CD4-positive, alpha-beta T cell treated with Interferon alpha-2 for 1 hour (primary cell): ENCODE measurements at places on chromosomes 7 and 10.
A peak's percentile ranks its signal among the peaks of the same experiment; 100 is the strongest.

- no peak for DNase-seq
Measured at GRCh38 chr10:70319183-70319582, 35.4 kb upstream of the NPFFR1 start.

GRCh38 chr7:121798896-121799295 is 74.1 kb upstream of the PTPRZ1 start:
- no peak for DNase-seq

- DNase-seq = no peak
Measured at GRCh38 chr10:7665767-7666166, 999 bp downstream of the ITIH5 start.

GRCh38 chr7:100655908-100656674 is at the start of gene ACTL6B:
TSS of gene ACTL6B (minus strand) at chr7:100656448. CDS start at chr7:100656354, 94 bp downstream.
- DNase-seq = peak; percentile 47

- DNase-seq = no peak
Measured at GRCh38 chr10:49008091-49008490, 68.5 kb upstream of the LRRC18 start.

DNA sequence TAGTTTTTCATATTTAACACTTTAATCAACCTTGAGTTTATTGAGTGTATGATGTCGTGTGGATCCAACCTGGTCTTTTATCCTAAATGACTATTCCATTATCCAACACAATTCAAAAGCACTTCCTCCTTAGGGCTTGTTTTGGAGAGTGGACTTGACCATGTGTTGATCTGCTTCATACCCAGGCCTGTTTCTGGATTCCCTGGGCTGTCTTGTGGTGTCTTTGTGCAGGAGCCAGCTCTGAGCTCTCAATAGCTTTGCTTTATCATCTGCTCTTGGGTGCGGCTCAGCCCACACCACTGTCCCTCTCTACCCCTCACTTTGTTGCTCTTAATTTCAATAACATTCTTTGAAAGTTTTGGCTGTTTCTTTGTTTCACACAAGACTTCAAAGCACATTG is 70.9 kb upstream of the CHST15 start:
- no peak for DNase-seq

DNA sequence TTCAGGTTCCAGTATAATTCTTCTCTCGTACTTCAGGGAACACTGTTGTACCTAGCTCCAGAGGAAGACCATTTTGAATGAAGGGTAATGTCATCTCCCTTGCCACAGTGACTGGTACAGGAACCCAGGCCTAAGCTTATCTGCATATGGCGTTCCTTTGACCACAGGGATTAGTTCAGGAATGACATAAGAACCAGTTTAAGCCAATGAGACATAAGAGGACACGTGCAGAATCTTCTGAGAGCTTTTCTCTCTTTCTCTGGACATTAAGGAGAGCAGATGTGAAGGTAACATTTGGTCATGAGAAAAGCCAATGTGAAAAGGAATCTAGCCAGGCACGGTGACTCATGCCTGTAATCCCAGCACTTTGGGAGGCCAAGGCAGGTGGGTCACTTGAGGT is 21.8 kb upstream of the HIBADH start:
- DNase-seq = no peak

DNA sequence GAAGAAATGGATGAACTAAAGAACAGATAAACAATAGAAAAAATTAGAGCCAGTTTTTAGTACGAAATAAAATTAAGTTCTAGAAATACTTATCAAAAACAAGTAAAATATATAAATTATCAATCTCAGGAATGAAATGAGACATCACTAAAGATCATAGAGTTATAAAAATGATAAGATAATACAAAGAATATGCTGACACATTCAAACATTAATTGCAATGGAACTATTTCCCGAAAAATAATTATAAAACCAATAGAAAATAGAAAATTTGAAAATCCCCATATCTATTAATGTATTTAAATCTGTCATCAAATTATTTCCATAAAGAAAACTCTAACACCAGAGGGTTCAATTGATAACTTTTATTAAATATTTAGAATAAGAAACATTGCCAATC is 458.1 kb upstream of the MBL2 start:
- no peak for DNase-seq

- peak; percentile 44 for DNase-seq
Measured at GRCh38 chr7:831596-832166, 595 bp upstream of the SUN1 start.

- DNase-seq = no peak
Measured at GRCh38 chr7:51189777-51190176, 126.8 kb downstream of the COBL start.

DNA sequence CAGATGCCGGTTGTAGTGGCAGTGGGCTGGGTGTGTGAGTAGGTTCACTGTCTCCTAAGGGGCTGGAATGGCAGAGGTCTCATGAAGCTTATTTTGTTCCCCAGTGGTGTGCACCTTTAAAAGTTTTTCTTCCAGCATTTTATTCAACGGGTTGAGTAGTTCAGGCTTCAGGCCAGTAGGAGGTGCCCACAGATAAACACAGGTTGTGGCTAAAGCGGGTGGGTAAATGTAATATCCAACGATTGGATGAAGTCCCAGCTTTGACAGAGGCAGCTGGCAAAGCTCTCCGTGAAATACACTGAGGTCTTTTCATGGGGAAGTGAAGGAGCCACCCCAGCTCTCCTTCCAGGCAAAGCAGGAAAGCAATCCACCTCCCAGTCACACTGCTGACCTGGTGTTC is 339.8 kb upstream of the LRRTM3 start:
- no peak for DNase-seq

DNA sequence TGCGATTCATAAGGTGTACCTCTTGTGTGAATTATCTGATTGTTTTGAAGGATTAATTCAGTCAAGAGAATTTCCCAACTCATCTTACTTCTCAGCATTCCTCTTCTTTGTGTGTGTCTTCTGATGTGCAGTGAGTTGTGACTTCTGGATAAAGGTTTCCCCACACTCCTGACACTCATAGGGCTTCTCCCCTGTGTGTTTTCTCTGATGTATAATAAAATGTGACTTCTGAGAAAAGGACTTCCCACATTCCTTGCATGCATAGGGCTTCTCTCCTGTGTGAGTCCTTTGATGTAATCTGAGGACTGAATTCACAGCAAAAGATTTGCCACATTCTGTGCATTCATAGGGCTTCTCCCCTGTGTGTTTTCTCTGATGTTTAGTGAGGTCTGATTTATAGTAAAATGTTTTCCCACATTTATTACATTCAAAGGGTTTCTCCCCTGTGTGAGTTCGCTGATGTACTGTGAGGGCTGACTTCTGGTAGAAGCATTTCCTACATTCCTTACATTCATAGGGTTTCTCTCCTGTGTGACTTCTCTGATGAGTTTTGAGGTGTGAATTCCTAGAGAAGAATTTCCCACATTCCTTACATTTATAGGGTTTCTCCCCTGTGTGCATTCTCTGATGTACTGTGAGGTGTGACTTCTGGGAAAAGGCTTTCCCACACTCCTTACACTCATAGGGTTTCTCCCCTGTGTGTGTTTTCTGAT is 24.2 kb downstream of the ZNF25 start:
- DNase-seq = no peak

DNA sequence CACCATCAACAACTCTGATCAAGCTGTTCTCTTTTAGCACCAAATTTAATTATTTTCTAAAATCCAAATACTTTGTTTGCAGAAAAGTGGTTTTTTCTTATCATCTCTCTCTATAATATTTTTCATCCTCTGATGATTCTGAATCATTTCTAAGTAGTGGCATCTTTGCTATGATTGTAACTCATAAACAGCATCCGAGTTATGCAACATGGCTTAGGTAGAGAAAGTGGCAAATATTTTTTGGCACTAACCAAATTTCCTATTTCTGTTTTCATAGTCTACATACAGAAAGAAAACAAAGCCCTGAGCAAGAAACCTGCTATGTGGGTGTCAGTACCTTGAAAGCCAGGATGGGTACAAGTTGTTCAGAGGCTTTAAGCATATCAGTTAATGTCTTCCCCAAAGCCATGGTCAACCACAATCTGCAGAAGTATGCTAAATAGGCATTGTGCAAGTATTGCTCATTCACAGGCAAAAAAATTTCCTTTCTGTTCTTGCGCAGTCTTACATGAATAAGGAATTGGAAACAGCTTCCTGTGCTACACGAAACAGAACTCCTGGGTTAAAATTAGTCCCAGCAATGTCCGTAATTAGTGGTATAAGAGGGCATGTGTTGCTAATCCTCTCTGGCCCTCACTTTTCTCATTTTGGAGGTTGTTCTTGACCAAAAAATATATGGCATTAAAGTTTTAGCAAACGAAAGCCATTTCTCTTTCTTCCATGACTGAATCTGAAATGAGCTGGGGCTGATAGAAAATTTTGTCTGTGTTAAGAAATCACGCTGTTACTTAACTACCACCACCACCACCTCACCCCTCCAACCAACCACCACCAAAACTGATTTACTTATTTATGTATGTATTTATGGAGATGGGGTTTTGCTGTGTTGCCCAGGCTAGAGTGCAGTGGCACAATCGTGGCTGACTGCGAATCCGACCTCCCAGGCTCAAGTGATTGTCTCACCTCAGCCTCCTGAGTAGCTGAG is 325.6 kb upstream of the MAGI2 start:
- DNase-seq = peak; percentile 1

DNA sequence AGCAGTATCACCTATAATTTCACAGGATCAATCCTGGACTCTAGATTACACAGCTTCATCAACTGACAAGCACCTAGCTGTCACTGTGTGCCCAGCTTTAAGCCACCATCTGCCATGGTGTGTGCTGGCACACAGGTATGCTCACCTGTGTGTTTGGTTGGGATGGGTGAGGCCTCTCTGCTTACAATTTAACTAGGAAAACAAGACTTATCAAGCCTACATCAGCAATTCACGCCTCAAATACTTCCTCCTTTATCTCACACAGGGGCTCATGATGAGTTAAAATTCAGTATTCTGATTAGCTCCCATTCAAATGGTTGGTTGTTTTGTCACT is 608.2 kb downstream of the PARD3 start:
- no peak for DNase-seq

GRCh38 chr10:96500519-96500918 is 13.2 kb downstream of the TLL2 start:
- no peak for DNase-seq

DNA sequence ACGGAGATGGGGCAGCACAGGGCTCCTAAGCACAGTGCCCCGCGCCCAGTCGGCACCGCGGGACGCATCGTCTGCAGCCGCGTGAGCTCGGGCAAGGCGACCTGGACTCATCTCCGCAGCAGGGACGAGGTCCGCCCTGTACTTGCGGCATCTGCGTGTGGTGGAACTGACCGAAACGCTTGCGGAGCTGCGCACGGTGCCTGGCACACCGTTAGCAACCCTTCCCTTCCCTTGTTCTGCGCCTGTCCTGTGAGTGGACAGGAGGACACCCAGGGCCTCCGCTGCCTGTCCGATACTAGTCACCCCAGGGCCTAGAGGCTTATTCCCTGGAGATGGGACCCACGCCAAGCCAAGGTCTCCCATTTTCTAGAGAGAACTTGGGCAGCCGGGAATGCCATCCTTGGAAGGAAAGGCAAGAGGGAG is 98.5 kb downstream of the WDR11 start:
- no peak for DNase-seq

DNA sequence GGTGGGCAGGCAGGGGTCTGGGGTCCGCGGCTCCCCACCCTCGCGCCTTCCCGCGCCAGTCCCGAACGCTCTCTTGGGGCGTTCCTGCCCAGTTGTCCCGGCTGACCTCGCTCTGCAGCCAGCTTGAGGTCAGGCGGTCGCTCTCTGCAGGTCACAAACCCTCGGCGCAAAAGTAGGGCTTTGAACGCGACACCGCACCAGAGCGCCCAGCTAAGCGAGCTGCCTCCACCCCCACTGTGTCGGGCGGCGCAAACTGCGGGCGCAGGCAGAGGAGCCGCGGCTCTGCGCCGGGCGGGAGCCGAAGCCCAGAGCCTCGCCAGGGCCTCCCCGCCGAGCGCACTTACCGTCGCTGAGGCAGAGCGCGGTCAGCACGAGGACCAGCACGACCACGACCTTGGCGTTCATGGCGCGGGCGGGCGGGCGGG is 284 bp downstream of the CXCL12 start:
- DNase-seq = no peak

DNA sequence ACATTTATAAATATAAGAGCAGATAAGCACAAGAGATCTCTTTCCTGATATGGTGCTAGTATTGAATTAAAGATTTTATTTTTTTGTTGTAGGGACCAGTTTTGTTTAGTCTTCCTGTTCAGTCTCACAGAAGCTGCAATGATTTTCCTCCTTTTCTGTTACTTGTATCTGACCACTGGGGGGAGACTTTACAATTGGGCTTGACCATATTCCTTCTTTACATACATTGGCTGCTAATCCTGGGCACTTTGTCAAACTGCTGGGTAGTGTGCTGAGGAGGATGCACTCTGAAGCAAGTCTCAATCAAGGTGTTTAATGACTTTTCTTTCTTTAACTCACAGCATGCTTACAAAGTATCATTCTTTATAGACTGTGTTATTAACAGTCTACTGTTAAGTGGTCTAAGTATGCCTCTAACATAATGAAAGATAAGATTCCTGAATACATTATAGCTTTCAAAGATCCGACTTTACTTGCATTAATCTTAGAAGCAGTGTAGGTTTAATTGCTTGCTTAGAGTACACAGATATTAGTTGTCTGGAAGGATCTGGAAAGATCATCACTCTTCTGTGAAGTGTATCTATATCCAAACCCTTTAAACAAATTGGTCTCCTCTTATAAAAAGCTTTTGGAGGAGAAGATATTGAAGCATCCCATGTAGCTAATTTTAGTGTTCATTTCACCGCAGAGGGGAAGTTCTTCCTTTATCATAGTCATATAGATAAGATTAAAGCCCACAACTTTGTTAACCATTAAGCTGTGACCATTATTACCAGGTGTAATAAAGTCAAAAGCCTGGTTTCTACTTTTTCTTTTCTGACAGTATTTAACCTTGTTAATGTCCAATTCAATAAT is 3.1 kb downstream of the PALS2 start:
- peak; percentile 46 for DNase-seq

- DNase-seq = no peak
Measured at GRCh38 chr7:133491846-133492652, 239.2 kb downstream of the EXOC4 start.

GRCh38 chr7:154509192-154509591 is 457.0 kb downstream of the DPP6 start:
- no peak for DNase-seq

DNA sequence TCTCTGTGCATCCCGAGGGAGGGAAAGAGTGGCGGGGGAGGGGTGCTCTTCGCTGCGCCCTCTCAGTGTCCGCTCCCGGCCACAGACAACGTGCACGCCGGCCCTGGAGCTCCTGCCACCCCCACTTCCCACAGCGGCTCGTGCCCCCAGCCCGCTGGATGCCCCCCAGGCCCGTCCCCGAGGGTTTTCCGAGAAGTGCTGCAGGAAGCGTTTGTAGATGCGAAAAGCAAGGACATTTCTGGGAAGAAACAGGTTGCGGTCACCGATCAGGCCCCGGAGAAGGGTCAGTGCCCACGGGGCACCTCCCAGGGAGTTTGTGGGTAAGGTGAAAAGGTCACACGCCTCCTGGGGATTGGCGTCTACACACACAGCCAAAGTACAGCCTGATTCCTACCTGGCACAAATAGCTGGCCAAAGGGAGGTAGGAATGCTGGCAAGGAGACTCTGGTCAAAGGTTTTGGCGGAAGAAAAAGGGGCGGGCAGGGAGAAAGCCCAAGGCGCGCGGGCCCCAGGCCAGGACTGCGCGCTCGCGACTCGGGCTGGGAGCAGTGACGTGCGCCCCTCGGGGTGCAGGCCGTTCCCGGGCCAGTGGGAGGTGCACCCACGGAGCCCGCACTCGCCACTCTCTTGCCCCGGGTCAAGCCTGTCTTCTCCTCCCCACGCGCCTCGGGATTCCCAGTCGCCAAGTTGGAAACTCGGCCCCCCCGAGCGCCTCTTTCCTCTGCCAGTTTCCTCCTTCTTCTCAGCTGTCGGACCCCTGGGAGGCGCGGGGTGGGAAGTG is 1.5 kb upstream of the NRP1 start:
- no peak for DNase-seq

GRCh38 chr7:93205046-93205445 is 21.2 kb downstream of the HEPACAM2 start:
- DNase-seq = no peak
